T47D (cell line): ENCODE measurements at places on chromosomes 5 and 9.

DNA sequence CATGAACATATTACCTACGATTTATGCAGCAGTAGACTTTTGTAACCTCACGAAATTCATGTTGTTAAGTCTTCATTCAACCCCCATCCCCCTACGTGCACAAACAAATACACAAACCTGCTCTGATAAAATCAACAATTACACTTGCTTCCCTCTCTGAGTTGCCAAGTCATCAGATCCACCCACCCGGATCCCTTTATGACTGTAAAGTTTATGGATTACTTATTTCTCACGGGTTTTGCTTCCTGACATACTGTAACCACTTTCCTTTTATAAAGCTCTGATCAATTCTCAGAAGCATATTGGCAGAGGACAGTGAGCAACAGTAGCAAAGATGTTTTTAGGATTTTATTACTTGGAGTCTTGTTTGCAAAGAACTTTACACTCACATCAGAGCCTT is 70.5 kb downstream of the MLLT3 start:
- peak; percentile 13 for DNase-seq

GRCh38 chr5:150489360-150490295 is 18.3 kb upstream of the NDST1 start:
- no peak for DNase-seq

DNA sequence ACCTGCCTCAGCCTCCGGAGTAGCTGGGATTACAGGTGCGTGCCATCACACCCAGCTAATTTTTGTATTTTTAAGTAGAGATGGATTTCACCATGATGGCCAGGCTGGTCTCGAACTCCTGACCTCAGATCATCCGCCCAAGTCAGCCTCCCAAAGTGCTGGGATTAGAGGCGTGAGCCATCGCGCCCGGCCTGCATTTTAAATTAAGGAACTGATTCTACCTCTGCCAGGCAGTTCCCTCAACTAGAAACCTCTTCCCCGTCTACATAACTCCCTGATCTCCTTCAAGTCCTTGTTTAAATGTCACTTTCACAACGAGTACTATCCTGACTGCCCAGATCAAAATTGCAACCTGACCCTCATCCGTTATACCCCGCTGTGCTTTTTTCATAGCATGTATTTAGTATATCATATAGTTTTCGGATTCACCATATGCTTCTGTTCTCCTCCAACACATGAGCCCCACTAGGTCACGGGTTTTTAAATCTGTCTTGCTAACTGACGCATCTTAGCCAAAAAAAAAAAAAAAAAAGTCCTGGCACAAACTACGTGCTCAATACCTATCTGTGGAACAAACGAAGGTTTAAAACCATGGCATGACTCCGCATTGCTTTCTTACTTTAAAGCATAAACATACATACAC is 858 bp upstream of the SOWAHA start:
- DNase-seq, result peak; percentile 30

DNA sequence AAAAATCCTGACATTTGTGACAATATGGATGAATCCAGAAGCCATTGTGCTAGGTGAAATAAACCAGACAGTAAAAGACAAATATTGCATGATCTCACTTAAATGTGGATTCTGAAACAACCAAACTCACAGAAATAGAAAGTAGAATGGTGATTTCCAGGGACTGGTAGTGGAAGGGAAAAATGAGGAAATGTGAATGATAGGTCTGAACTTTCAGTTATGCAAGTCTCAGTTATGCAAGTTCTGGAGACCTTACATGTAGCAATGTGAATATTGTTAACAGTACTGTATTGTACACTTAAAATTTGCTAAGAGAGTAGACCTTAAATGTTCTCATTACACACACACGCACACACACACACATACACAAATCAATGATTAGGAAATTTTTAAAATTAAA is 84.9 kb downstream of the SLCO4C1 start:
- no peak for DNase-seq

- DNase-seq, result no peak
Measured at GRCh38 chr5:95924720-95925377, 36.8 kb downstream of the ELL2 start.

DNA sequence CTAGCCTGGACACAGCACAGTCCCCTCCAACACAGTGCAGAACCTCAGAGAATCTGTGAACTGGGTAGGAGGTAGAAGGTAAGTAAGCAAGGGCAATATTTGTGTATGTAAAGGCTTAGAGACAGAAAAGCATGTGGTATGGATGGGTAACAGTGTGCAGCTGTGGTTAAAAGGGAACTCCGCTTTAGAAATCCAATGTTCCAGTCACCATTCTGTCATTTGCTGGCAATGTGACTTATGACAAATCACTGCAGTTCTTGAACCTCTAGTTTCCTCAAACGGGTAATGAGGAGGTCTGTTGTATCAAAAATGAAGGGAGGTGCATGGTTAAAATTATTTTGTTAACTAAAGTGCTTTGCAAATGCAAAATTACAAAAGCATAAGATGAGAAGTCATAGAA is 125.5 kb upstream of the IFNE start:
- DNase-seq, result no peak

DNA sequence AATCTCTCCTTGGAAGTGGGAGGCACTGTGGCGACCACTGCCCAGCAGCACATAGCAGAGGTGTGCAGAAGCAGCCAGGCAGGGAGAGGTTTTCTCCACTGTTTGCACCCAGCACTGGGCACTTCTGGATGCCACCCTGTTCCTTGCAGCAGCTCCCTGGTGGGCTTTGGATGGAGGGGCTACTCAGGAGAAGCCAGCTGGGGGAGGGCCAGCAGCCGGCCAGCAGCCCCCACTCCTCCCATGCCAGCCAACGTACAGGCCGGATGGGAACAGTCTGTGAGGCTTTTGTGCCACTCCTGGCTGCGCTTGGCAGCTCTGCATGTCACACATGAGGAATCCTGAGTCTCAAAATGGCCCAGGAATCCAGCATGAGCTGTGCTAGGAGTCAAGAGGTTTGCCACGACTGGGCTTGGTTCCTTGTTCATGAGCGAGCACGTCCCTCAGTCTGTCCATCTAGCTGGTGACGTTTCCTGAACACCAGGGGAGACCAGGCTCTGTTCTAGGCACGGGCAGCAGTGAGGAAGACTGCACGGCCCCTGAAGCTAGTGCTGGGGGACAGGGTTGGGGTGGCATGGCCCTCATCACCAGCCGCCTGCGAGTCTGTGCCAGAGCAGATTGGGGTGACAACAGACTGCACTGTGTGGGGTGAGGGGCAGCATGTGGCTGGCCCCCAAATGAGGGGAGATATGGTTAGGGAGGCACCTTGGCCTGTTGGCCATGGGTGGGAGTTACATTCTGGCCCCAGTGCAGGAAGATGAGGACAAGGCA is 10.1 kb downstream of the PHF2 start:
- no peak for DNase-seq

GRCh38 chr9:114504341-114505186 is 709 bp downstream of the WHRN start:
- DNase-seq, result peak; percentile 69
